ENCODE measurements at places on chromosomes 6 and 20. TPM values are rescaled to one million over a fixed set of nuclear protein-coding genes. Genes with fewer than 3 reads are reported as not detected.

DNA sequence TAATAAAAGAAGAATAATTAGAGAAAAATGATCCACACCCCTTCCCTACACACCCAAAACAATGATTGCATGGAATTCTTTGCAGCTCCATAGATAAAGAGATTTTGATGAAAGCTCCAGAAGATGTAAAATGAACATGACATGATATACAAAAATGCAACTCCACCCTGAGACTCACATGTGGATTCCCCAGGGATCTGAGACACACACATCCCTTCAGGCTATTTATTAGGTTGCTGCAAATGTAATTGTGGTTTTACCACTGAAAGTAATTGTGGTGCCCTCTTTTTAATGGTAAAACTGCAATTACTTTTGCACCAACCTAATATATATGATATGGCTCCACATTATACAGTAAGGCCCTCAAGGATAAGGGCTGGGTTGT lies 40.4 kb upstream of the TBC1D7 start:
- no peak for DNase-seq

CLPSL2 gene
- total RNA-seq = not detected

TBC1D22B gene
- total RNA-seq = 7.5 TPM

DNA sequence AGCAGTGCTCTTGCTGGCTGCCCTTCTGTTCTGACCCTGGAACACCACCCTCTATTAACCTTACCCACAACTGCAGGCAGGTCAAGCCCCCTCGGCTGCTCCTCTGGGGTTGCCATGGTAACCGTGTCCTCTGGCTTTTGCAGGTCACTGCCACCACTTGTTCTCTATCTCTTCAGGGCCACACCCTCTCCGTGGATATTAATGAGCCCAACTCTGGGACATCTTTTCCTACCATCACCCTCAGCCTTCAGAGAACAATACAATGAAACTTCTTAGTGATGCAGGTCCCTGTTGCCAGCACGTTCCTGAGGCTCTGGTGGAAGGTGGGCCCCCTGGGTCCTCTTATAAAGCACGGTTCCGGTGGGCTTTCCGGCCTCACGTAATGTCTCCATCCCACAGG lies 30.8 kb upstream of the MICB start:
- DNase-seq = no peak

DNA sequence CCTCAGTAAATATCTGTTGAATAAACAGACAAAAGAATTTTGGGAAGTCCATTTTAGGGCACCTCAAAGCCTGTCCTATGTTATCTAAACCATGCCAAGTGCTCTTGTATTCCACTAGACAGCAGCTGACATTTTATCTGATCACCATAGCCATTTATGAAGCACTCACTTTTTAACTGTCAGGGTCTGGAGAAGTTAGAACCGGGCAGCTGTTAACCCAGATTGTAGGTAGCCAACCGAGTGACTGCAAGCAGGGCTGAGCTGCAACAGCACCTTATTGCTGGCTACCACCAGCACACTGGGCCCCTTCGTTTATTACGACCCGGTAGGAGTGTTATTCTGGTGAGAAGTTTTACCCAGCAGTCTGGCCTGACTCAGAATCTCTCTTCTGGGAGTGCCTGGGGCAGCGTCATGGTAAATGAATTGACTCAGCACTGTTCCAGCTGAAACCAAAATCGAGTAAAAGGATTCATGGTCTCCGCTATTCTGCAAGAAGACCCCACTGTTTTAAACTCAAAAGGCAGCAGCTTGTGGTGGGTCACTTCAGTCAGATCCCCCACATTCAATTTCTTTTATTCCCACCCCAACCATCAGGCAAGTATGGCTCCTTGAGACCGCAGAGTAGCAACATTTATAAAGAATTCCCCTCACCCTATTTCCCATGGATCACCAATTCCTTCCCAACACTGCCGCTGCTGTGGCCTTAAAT lies 1.7 kb downstream of the UBE2V1 start:
- no peak for DNase-seq

HLA-F gene
- 21.1 TPM for total RNA-seq

DNA sequence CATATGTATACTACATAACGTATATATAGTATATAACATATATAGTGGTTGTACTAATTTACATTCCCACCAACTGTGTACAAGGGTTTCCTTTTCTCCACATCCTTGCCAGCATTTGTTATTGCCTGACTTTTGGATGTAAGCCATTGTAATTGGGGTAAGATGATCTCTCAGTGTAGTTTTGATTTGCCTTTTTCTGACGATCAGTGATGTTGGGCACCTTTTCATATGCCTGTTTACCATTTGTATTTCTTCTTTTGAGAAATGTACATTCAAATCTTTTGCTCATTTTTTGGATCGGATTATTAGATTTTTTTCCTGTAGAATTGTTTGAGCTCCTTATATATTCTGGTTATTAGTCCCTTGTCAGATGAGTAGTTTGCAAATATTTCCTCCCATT lies 11.4 kb downstream of the SYNJ2 start:
- DNase-seq = no peak

DNA sequence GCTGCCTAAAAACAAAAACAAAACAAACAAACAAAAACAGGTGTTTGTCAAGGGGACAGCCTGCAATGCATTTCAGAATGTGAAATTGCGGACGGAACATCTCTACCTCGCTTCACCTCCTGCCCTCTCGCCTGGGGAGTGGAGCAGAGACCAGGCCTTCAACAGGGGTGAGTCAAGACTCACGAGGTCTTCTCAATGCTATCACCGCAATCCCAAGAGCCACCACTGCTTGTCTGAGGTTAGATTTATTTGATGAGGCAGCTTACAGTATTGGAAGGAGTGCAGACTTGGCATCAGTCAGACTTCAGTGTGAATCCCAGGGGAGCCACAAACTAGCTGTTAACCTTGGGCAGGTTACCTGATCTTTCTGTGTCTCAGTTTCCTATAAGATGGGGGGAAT lies 7.7 kb downstream of the GABRR1 start:
- DNase-seq = no peak

DNA sequence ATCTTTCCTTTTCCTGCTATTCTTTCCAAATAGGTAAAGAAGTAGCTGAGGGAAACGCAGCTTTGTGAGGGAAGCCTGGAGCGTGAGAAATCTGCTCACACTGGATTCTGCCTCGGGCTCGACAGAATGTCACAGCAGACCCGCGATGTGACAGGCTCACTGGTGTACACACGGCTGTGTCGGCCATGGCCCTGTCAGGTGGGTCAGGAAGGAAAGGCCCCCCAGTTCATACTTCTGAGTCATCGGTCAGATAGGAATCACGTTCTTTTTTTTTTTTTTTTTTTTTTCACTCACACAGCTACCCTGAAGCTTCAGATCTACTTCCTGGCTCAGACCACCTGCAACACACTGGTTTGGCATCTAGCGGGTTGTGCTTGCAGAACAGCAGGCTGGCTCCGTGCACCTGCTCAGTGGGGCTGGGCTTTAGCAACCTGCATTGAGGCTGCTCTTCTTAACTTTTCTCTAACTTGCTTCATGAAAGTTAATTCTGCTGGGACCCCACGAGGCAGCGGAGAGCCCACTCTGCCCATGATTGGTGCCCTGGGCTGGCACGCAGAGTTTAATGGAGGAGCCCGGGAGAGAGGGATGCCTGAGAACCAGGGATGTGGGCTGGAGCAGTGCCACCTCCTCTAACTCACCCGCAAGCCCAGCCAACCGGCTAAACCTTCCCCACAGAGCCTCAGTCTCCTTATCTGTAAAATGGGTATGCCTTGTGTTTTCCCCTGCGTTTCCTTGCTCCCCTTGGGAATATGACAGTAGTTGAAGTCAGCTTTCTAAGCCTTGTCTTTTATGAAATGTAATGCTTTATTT lies 61.5 kb upstream of the FNDC1 start:
- DNase-seq = no peak

- DNase-seq = no peak
Observed at GRCh38 chr20:40691566-40692239, 2.7 kb upstream of the MAFB start.

TULP1 gene
- total RNA-seq = not detected

GRCh38 chr20:61497029-61497627 lies 245.1 kb downstream of the CDH4 start:
- no peak for DNase-seq

DNA sequence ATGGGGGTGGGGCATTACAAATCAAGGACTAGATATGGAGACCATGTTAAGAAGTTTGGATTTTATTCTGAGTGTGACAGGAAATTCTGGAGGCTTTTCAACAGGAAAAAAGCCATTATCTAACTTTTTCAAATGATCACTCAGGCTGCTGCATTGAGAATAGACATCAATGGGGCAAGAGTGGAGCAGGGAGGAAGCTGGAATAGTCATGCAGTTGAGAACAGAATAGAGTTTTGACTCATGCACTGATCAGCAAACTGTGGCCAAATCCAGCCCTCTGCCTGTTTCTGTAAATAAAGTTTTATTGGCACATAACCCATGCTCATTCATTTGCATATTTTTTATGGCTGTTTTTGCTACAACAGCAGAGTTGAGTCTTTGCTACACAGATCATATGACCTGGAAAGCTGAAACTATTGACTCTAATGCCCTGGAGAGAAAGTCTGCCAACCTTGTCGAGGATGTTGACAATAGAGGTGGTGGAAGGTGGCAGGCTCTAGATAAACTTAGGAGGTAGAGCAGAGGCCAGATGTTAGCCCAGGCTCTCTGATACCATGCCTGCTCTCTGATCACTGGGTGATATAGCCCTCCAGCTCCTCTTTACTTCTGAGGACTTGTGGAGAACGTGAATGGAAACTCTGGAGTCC lies 441.8 kb downstream of the PTPRT start:
- no peak for DNase-seq

DNA sequence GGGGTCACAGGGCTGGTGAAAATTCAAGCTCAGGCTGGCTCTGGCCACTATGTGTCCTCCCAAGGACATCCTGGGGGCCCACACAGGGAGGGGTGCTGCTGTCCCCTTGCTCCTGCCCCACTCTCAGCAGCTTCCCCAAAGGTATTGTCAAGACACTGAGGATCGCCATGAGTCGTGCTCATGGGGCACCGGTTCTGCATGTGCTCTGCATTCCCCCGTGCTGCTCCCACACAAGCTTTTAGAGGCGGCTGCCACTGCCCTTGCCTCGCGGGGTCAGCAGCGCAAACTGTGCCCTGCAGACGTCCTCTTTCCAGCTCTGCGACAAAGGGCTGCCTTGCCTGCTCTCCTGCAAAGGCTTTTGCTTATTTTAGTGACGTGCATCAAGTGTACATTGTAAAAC lies 179.8 kb downstream of the ERMARD start:
- DNase-seq = peak; percentile 55

DNA sequence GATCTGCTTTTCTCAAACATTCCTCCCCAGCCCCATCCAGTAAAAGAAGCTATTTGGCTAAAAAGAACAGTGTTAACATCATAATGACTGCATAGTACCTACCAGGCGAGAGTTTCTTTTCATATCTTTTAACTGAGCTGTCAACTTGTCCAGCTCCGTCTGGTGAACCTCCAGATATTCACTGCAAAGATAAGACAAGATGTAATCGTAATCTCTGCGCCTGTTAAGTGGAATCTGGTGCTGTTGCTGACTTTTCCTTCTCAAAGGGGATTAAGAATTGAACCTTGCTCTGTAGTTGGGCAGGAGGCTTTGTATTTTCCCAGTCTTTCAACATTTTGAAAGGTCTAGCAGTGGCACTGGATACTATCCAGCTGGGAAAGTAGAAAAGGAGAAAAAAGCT lies 63.0 kb downstream of the RIPOR2 start:
- DNase-seq = no peak

GRCh38 chr20:37867289-37868195 lies 35.4 kb upstream of the VSTM2L start:
- DNase-seq = no peak

- DNase-seq = no peak
Observed at GRCh38 chr6:139644821-139645220, 270.4 kb upstream of the CITED2 start.

IPCEF1 gene
- total RNA-seq = 0.93 TPM

- DNase-seq = no peak
Observed at GRCh38 chr20:53034899-53035298, 62.7 kb downstream of the TSHZ2 start.

GRCh38 chr20:52305024-52305645 lies 113.6 kb upstream of the ZFP64 start:
- no peak for DNase-seq

DNA sequence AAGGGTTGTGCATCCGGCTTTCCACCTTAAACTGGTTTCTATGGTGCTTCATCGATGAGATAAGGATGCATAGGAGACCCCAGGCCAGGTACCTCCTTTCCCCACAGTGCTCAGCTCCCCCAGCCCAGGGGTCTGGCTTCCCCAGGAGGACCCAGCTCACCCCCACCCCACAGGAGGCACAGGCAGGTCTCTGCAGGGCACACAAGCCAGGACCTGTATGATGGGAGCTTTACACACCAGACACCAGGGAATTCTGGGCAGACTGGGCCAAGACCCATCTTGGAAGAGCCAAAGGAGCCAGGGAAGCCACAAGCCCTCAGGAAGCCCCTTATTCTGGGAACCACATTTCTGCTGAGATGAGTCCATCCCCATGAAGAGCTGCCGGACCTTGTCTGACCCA lies 29.6 kb downstream of the UBD start:
- no peak for DNase-seq

GRCh38 chr20:3483309-3483708 lies 12.5 kb downstream of the ATRN start:
- no peak for DNase-seq

TRIM31 gene
- not detected for total RNA-seq

GRCh38 chr6:90575267-90575666 lies 11.6 kb downstream of the MAP3K7 start:
- no peak for DNase-seq

GRCh38 chr20:25236450-25237304 lies 11.2 kb upstream of the PYGB start:
- no peak for DNase-seq

PROKR2 gene
- total RNA-seq = not detected

GRM4 gene
- total RNA-seq = not detected

F13A1 gene
- 30.4 TPM for total RNA-seq

C6orf89 gene
- 55.0 TPM for total RNA-seq
